Foreskin keratinocyte (primary cell): ENCODE measurements at places on chromosomes 7 and 10.

DNA sequence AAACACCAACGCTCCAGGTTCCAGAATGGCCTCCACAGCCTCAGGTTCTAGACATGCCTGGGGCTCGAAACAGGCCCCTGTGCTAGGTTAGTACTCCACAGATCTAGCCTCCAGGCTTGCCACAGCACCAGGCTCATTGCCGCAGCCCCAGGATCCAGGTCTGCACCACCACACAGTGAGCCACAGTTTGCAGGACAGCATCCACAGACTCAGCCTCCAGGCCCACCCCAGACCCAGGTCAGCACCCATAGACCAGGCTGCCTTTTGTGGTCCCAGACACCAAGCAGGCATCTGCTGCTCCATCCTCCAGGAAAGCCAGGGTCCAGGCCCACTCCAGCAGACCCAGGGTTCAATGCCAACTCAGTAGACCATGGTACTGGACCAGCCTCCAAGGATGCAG, 132.3 kb upstream of the VSTM2A start:
- DNase-seq, result no peak

DNA sequence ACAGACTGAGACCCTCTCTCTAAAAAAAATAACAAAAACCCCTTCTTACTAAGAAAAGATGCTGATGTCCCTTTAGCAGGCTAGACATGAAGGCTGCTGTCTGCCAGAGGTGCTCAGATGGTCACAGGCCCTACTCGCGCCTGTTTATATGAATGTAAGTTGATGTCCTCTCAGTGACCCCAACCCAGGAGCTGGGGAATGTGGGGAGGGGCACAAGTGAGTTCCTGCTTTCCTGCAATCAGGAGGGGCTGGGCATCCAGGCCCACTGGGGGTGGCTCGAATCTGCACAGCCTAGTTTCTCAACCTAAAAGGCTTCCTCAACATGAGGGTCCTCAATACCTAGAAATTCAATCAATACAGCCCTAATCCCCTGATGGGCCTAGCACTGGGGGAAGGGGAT, 12.1 kb upstream of the SLC29A3 start:
- DNase-seq, result no peak

DNA sequence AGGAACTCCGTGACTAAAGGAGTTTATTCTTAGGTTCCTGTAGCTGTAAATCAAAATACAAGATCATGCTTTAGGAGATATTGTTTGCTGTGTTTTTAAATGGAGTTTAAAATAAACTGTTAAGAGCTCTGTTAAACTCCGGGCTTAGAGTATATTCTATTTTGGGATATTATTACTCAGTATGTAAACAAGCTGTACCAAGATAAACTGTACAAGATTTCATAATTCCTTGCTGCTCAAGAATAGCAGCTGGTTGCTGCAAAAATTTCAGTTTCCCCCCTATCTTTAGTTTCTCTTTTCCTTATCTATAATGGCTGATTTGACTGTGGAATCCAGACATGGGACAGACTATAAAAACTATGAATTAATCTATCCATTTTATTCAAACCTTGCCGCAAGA, 215.7 kb downstream of the HTR7 start:
- no peak for DNase-seq

DNA sequence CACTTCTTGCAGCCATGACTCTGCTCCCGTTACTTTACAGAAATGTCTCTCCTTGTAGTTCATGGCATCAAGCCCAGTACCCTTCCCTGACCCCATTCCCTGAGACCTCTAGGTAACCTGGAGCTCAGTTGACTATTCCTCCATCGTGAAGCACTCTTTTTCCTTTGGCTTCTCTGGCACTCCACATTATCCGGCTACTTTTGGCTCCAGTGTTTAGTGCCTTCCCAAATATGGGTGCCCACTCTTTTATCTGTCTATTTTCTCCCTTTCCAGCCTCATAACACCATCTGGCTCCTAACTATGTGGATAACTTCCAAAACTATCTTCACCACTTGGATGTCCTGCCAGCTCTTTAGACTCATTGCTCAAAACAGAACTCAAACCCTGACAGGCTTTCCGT, 744.7 kb upstream of the GALNT17 start:
- no peak for DNase-seq

DNA sequence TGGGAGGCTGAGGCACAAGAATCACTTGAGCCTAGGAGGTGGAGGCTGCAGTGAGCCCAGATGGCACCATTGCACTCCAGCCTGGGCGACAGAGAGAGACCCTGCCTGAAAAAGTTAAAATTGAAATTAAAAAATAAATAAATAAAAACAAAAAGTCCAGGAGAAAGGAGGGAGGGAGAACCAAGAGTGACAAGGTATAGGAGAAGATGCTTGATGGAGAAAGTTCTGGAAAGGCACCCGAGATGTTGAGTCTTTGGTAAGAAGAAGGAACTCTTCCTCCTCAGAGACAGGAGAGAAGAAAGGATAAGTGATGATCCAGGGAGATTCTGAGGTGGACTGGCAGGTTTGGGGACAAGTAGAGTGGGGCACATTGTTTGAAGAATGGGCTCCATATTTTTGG, 17.4 kb upstream of the LBX1 start:
- DNase-seq, result no peak

GRCh38 chr10:120744040-120744439, 107.1 kb upstream of the WDR11 start:
- DNase-seq, result no peak

GRCh38 chr10:3265088-3265487, 92.5 kb upstream of the PITRM1 start:
- no peak for DNase-seq

DNA sequence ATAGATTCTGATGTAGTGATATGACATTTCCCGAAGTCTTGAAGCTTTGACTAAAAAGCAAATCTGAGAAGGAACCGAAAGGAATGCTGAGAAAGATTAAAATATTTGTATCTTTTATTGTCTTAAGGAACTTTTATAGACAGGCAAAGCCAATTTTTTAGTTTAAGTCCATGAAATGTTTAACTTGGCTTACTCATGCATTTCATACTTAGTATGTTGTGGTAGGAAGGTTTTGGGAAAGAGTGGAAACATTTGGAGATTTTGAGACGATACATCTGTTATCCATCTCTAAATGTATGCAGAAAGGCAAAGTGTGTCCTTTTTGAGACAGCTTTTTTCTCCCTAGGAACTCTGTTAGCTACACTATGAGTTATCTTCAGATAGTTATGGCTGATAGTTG, 10.1 kb downstream of the TBC1D12 start:
- no peak for DNase-seq

- DNase-seq, result no peak
These were observed 7.1 kb downstream of the KCNMA1 start for GRCh38 chr10:77630507-77630848.

GRCh38 chr10:27454837-27455236, 49.3 kb upstream of the RAB18 start:
- DNase-seq, result no peak

DNA sequence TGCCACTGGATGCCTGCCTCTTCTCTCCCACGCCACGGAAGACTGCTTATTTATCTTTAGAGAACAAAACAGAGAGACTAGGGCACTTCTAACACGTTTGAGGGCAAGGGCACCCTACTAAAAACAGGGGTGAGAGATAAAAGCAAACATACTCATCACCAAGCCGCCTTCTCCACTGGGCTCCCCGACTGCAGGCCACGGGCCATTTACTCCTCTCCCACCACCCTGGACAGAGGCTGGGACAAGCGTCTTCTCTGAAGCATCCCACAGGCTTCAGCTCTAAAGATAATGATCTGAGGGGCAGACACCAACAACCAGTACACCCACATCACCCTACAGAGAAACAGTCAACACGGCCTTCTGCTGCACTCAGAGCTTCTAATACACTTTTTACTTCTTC, 78.7 kb downstream of the CYTH3 start:
- no peak for DNase-seq

- no peak for DNase-seq
These were observed 92.9 kb upstream of the SH2B2 start for GRCh38 chr7:102193806-102194205.
